NCI-H2171 treated with DMSO at 0.1 percent for 48 hours (cell line): ENCODE measurements at places on chromosomes 5 and 9.

DNA sequence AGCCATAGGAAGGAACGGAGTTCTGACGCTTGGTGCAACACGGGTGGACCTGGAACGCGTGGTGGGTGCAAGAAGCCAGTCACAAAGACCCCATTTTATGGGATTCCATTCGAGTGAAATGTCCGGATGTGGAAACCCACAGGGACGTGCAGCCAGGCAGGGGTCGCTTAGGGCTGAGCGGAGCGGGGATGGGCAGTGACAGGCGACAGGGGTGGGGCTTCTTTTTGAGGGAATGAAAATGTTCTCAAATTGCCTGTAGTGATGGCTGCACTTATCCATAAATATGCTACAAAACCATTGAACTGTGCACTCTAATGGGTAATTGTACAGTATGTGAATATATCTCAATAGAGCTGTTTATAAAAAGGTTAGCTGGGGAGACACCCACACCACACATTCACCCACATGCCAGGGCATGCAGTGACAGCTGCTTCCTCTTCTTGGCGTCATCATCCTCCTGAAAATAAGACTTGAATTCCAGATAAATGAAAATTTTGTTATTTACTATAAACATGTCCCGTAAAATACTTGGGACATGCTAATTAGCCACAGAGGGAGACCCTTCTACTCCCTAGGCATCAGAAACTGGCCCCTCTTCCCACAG, 71.3 kb upstream of the OLFM1 start:
- peak; percentile 76 for DNase-seq

- no peak for DNase-seq
Observed at GRCh38 chr9:19947996-19948395, 159.2 kb upstream of the SLC24A2 start.

DNA sequence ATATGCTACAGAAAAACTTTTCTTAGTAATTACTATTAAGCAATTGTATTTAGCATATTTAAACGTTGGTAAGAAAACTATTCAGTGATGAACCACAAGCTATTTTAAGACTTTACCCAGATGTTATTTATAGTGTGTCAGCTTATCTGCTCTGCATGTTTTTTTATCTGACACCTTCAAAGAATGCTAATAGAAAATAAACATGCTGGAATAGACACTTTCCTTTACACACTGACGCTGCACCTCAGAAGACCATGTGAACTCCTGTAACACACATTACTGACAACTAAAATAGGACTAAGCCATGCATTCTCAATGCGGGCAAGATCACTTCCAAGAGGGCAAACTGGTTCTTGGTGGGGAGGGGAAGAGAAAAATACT, 38.3 kb downstream of the FNIP1 start:
- no peak for DNase-seq

DNA sequence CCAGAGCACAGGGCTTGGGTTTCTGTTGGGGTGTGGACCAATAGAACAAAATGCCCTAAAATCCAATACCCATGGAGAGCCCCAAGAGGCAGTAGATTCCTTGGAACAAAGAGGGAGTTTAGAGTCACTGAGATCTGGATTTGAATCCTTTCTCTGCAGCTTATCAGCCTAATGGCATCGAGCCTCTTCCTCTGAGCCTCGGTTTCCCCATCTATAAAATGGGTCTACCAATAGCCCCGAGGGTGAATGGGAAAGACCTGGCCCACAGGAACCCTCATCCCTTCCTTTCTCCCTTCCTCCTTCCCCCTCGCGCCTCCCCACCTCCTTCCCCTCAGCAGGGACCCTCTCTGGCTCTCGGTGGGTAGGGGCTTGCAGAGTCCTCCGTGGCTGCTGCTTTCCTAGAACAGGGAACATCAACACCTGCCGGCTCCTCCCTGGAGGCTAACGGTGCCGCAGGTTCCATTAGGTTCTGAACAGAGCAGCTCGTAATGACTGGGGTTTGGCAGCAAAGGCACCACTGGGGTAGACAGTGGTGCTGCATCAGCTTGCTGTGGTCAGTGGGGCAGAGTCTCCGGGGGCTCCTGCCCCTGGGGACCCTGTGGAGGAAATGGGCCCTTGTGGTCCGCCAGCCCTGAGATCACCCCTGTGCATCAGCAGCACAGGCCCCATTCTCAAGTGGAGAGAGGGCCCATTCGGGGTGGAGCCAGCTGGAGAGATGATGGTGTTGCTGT, 40.3 kb downstream of the NEK6 start:
- no peak for DNase-seq
